Posterior vena cava (tissue), 2 donors: ENCODE measurements at places on chromosomes 16 and 17. TPM values are rescaled to one million over a fixed set of nuclear protein-coding genes. Genes with fewer than 3 reads are reported as not detected.

DNA sequence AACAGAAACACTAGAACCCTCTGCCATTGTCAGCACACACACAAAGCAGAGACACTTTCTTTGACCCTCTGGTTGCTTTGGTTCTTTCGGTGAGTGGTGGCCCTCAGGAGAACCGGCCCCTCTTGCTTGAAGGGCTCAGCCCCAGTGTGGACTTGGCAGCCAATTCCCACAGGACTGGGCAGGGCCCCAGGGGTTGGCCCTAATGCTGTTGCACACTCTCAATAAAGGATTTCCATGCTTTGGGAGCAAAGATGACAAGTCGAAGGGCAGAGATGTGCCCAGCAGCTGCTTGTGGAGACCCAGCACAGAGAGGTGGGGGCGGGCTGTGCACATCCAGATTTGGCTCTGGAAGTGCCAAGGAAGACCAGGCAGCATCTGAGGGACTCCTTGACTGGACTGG lies 149.0 kb downstream of the NTN1 start:
- no peak for DNase-seq

OTOP3 gene
- not detected for total RNA-seq

MPO gene
- total RNA-seq = 0.74 TPM

TMEM106A gene
- total RNA-seq = 19.9 TPM

GRCh38 chr16:27408012-27408601 lies 6.1 kb downstream of the IL21R start:
- no peak for DNase-seq

DNA sequence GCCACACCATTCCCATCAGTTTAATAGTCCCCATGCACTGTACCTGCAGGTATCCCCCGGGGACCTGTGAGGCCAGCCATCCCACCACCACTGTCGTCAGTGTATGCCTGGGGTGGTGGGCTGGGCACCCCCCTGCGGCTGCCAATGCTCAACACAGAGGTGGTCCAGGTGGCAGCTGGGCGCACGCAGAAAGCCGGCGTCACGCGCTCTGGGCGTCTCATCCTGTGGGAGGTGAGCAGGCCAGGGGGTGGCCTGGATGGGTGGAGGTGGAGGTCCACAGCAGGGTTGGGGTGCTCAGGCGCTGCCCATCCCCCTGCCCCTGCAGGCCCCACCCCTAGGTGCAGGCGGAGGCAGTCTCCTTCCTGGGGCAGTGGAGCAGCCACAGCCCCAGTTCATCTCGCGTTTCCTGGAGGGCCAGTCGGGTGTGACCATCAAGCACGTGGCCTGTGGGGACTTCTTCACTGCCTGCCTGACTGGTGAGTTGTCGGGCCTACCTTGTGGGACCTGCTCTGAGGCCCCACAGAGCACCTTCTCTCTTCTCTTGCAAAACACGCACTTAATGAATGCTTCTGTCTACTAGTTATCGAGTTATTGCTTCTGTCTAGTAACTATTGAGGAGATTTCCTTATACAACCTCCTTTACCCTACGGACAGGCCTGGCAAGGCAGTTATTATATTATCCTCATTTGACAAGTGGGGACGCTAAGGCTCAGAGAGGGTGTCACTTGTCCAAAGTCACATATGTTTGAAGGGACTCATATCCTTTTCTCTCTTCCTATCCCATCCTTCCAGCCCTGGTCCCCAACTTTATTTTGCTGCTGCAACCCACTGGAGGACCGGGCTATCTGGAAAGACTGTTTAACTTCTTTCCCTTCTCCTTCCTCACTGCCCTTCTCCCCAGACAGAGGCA lies 5.8 kb upstream of the TRAF4 start:
- no peak for DNase-seq

GRCh38 chr16:71473891-71474290 lies 11.8 kb upstream of the ZNF23 start:
- DNase-seq = no peak

- DNase-seq = no peak
Measured at GRCh38 chr17:12579288-12579687, 86.4 kb upstream of the MYOCD start.
